Activated naive CD8-positive, alpha-beta T cell treated with anti-CD3 and anti-CD28 coated beads, Interleukin-2, amount 10 ng/mL, durations not matched to agents 7 days and 5 days (primary cell): ENCODE measurements at places on chromosomes 1 and 21. TPM values are rescaled to one million over a fixed set of nuclear protein-coding genes. Genes with fewer than 3 reads are reported as not detected.

Gene RAD54L
- 47.9 TPM for total RNA-seq

Gene CATSPERE
- 1.6 TPM for total RNA-seq

Gene BACE2
- 5.2 TPM for total RNA-seq

Gene SPRR2B
- not detected for total RNA-seq

Gene TENT5C
- 18.4 TPM for total RNA-seq

Gene SH2D5
- total RNA-seq, result 0.14 TPM

Gene VAMP4
- 20.8 TPM for total RNA-seq
